ENCODE measurements at places on chromosomes 1 and 21.

- DNase-seq = peak; percentile 36
Measured at GRCh38 chr1:22537441-22538139, 25.7 kb upstream of the EPHA8 start.

DNA sequence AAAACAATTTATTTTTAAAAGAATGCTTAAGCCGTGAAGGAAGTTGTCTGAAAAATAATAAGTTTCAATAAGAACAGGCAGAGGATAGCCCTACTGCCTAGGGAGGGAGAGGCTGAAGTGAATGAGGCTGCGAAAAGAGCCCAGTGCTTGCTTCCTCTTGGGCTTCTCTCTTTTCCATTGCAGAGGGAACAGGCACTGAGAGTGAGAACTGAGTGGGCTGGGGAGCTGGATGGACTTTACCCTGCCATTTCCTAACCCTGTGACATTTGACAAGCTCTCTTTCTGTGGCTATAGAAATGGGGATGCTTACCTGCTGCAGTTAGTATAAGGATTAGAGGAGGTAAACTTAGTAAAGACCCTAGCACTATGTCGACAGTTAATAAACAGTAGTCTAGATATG is 30.0 kb downstream of the TENT5C start:
- no peak for DNase-seq

DNA sequence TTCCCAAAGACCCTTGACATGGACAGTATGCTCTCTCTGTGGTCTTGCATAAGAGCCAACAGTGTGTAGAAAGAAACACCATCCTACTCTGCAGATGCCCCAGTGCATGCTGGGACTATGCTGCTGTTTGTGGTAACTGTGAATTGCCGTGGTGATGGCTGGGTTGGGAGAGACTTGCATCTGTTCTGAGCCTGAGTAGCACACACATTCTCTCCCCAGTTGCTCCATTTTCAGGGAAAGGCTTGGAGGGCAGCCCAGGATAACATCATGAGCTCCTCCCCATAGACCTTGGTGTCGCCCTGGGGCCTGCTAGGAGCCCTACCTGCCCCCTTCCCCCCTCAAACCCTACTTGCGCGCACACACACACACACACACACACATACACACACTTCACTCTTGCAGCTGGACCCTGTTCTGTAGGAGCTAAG is 120.9 kb upstream of the IPO9 start:
- DNase-seq = no peak

GRCh38 chr1:228337711-228338520 is 68.7 kb downstream of the TRIM11 start:
- no peak for DNase-seq

GRCh38 chr1:58768971-58769808 is 14.7 kb downstream of the JUN start:
- DNase-seq = peak; percentile 74

DNA sequence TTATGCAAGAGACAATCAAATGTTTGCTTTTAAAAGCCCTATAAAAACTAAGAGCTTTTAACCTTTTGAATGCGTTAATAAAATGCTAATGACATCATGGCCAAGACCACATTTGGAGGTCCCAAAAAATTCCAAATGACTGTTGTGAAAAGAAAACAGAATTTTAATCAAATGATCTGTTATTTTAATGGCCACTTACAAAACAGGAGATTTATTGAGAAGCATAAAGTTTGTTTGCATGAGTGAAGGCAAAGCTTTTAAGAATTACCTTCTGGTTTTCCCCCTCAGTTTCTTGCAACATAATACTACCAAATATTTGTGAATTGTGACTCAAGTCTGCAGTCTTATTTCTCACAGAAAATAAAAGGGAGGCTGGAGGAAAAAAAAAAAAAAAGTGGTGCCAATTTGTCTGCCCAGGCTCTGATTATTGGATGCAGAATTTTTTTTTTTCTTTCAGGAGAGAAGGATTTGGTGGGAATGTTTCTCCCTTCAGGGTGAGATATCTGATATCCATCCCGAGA is 60.7 kb downstream of the GORAB start:
- DNase-seq = no peak

DNA sequence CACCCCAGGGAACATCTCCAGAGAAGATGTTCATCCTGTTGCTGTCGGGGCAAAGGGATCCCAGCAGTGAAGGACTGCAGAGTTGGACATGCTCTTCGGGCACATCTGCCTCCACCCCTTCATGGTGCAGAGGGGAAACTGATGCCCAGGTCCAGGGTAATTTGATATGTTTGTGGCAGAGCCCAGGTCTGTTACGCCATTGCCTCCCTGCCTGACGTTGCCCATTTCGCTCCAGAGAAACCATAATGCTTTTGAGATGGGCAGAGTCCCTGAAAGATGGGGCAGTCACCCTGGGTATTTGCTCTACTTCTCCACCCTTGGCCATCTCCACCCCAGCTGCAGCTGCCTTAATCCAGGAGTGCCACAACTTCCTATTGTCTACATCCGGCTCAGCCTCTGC is 290.4 kb upstream of the POU3F1 start:
- DNase-seq = no peak

DNA sequence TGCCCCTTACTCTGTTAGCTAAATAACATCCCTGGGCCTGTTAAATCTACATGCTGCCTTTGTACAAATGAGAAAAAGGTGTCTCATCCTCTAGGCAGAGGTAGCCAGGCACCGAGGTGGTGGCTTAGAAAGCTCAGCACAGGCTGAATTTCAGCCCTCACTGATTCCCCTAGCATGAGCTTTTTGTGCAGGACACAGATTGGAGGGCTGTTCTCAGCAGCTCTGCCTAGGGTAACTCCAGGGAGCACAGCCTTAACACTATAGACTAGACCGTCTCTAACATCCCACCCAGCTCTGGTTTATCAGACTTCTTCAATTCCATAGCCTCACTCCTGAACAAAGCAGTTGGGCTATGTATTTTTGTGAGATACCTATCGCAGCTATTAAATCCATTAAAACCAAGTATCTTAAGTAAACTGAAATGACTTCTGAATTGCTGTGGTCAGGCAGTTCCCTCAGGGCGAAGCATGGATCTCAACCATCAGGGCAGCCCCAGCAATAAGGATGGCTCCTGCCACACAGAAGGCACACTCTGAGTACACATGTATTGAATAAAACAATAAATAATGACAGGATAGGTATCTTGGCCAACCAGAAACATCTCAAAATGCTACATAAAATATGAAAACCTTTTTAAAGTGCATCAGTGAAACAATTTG is 14.8 kb downstream of the S100A6 start:
- DNase-seq = no peak

DNA sequence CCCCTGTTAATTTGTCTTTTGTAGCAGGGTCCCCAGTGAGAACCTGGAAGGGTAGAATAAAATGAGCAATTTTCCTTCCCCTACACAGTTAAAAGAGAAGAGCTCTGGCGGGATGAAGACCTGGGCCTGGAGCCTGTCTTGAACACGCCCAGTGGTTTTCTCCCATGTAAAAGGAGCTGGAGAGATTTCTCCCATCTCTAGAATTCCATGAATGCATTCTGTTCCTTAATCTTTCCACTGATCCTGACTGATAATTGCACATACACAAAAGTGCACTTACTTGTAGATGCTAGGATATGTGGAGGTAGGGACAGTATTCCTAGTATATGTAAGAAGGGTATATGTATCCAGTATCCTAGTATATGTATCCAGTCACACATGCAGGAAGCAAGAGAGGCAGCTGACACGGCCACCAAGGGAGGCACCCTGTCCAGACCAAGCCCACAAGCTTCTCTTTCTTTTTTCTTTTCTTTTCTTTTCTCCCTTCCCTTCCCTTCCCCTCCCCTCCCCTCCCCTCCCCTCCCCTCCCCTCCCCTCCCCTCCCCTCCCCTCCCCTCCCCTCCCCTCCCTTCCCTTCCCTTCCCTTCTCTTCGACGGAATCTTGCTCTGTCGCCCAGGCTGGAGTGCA is 11.9 kb upstream of the PKNOX1 start:
- no peak for DNase-seq

DNA sequence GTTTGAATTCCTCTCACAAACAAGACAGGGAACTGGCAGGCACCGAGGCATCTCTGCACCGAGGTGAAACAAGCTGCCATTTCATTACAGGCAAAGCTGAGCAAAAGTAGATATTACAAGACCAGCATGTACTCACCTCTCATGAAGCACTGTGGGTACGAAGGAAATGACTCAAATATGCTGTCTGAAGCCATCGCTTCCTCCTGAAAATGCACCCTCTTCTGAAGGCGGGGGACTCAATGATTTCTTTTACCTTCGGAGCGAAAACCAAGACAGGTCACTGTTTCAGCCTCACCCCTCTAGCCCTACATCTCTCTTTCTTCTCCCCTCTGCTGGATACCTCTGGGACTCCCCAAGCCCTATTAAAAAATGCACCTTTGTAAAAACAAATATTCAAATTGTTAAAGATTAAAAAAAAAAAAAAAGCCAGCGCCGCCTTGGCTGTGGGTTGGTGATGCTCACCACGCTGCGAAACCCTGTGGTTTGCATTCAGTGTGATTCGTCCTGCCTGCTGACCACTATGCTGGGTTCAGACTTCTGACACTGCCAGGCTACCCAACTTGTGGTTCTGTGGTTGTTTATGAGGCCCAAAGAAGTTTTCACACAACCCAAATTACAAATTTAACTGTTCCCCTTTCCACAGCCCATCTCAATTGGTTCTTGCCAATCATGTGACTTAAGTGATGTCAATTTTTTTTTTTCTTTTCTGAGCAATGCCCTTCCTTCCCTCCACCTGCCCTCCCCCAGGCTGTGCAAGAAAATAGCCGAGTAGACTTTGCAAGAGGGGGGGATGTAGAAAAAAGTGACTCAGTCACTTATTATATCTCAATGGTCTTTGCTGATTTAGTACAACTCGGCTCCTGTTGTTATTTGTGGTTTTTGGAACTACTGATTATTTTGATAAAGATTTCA is at the start of gene RUNX1:
Gene RUNX1, minus strand, starts transcription at position 597 of the 912 bp plus-strand sequence.
- DNase-seq = no peak

DNA sequence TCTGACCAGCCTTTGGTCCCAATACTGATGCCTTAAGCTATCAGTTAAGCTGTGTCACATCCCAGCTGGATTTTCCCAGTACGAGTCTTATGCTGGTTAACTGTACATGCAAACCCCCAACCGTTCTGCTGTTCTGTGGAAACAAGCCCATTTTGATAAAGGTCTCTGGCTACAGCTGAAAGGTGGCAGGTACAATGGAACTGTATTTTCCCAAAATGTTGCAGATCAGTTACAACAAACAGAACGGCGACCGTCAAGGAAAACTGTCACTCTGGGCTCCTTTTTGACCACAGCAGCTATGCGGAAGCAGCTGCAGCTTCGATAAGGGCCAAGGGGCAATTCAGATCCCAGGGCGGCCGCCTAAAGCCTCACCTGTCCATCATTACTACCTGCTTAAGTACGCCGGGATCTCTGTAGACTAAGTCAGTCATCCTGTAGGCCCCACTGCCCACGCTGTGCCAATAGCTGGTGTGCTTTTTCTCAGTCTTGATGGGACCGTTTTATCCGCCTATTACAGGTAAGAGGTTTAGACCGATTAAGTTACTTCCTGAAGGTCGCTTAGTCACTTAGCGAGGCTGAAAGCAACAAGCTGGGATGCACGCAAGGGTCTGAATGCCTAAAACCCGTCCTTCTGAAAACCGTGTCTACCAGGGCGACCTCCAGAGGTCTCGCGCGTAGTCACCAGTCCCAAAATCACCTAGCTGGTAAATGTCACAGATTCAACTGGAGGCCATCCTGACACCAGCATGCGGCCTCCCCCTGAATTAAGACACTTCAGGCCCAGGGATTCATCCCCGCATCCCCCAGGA is 11.1 kb upstream of the RAB42 start:
- DNase-seq = peak; percentile 76

- peak; percentile 40 for DNase-seq
Measured at GRCh38 chr1:223776075-223776814, 63.9 kb downstream of the CAPN2 start.

DNA sequence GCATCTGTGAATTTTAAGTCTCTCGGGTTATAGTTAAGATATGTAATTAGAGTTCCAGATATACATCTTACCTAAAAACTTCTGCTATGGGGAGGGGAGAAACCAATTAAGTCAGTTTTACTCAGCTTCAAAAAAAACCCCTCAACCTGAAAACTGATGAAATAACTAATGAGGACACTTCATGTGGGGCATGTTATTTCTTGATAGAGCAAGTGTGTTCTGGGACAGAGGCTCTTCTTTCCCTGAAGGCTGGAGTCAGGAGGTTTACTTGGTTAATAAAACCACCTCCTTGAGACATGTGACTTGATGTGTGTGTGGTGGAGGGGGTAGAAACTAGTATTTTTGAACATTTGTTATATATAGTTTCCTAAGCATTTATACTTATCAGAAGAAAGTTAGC is 313.0 kb upstream of the ST6GALNAC5 start:
- DNase-seq = no peak

- peak; percentile 87 for DNase-seq
Measured at GRCh38 chr1:205229399-205229871, 1.7 kb downstream of the TMCC2 start.

DNA sequence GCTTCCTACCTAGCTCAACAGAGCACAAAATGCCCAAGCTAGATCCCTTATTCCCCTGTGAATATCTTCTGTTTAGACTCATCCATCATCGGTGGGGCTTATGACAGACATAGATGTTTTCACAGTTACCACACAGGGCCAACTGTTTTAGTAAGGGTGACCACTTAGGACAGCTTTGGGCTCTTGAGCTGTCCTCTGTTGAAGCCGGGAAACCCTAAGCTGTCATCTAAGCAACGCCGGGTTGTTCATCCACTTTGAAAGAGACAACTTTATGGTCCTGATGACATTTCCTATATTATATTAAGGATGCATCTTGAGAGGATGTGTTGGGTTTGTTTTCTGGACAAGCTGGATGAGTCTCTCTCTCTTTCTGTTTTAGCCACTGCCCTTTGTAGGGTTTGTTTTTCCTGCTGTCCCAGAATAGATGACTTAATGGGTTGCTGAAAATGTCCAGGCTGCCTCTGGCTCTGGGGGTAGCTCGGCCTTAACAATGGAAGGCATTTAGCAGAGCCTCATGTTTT is 110.5 kb upstream of the UBE2U start:
- DNase-seq = no peak
